ENCODE measurements at places on chromosomes 12 and 14.
A peak's percentile ranks its signal among the peaks of the same experiment; 100 is the strongest.

- DNase-seq: no peak
Observed at GRCh38 chr12:38809832-38810231, 95.6 kb downstream of the CPNE8 start.

DNA sequence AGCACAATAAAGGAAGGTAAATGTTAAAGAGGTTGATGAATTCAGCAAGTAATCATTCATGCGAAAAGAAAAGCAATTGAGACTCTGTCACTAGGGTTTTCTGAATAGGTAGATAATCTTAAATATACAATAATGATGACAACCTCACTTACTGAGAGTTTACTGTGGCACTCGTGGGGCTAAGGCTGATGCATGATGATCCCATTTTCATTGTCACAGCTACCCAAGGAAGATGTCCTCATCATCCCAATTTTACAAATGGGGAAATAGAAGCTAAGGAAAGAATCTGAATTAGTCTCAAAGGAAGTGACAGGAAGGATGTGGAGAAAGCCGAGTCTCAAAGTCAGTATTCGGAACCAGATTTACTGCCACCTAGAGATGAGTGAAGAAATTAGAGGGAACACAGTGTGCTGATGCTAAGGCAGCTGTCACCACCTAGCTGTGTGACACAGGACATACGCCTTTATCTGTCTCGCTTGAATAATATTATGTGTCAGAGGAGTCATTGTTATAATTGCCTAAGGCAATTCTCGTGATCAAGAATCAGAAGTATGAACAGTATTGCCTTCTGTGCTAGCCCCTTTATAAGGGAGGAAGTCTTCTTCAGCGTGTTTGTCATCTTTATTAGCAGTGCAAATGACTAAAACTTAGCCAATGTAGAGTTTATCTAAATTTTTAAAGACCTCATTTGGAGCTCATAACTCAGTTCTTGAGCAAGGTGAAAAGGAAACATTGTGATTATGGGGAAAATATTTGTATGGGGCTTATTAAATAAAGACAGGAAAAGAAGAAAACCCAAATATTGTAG lies 63.2 kb downstream of the ERGIC2 start:
- peak; percentile 37 for DNase-seq

DNA sequence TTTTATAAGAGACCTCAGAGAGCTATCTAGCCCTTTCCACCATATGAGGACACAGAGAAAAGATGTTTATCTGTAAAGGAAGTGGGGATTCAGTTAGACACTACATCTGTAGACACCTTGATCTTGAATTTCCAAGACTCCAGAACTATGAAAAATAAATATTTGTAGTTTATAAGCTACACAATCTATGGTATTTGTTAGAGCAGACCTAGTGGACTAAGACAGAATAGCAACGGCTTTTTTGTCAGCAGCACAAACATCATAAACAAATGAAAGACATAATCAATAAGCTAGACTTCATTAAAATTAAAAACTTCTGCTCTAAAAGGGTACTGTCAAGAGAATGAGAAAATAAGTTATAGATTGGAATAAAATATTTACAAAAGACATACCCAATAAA lies 810.1 kb downstream of the FSCB start:
- no peak for DNase-seq

- DNase-seq: no peak
Observed at GRCh38 chr12:88063375-88063774, 34.2 kb upstream of the C12orf50 start.

DNA sequence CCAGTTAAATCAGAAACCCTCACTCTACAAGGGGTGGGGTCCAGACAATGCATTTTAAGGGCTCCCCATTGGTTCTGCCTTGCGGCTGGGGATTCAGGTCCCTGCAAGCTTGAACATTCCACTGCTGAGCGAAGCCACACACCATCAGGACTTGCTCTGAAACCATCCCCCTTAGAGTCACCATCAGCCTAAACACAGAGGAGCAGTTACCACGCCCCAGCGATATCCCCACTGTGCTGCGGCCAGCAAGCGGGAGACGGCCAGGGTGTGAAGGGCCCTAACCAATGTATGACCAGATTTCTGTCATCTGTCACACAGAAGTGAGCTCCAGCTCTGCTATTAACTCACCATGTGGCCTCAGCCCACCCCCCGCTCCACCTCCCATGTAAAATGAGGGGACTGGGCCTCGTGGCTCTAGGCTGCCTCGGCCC lies 29.7 kb downstream of the CCDC88C start:
- DNase-seq: no peak

GRCh38 chr12:110637869-110638441 lies 24.0 kb downstream of the TCTN1 start:
- no peak for DNase-seq

- DNase-seq: no peak
Observed at GRCh38 chr12:62738105-62738504, 196.8 kb downstream of the PPM1H start.

GRCh38 chr12:14577344-14577743 lies 9.7 kb upstream of the PLBD1 start:
- DNase-seq: no peak

GRCh38 chr14:99264691-99265450 lies 7.1 kb downstream of the BCL11B start:
- no peak for DNase-seq

GRCh38 chr14:76129851-76130576 lies 21.7 kb upstream of the GPATCH2L start:
- no peak for DNase-seq

GRCh38 chr12:107545737-107546353 lies 139.8 kb upstream of the PWP1 start:
- DNase-seq: no peak

DNA sequence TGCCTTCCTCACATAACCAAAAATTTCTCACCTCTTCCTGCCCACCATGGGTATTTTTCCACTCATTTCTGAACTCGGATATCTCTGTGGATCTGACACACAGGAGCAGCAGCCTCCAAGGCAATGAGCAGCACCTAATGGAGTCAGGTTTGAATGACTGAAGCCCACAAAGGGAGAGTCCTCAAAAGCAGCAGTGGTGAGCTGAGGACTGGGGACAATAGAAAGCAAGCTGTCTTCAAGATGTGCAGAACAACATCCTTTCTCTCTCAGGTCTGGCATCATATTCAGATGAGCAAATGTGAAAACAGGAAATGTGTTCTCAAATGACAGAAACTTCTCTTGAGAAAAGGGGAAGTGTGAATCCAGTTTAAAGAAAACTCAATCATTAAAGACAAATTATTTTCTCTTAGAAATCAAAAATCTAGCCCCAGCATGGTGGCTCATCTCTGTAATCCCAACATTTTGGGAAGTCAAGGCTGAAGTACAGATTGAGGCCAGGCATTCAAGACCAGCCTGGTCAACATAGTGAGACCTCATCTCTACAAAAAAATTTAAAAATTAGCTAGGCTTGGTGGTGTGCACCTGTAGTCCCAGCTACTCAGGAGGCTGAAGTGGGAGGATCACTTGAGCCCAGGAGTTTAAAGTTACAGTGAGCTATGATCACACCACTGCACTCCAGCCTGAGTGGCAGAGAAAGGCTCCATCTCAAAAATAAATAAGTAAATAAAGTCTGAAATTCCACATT lies 54.2 kb downstream of the C12orf42 start:
- no peak for DNase-seq

- no peak for DNase-seq
Observed at GRCh38 chr14:25351269-25351668, 301.3 kb upstream of the STXBP6 start.

DNA sequence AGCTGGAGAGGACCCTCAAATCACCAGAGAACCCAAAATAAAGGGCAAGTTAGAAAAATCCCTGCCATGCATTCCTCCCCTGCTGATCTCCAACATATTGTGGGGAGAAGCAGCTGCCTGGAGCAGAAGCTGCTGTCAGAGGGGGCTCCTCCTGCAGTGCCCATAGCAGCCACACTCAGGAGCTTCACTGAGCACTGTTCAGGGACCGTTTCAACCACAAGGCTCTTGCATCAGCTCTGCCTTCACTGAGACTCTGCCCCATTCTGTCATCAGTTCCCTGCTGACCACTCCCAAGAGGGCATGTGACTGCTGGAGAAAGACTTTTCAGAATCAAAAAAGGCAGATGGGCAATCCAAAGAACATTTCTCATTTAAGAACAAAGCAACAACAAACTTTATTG lies 392.7 kb downstream of the GALC start:
- DNase-seq: no peak

DNA sequence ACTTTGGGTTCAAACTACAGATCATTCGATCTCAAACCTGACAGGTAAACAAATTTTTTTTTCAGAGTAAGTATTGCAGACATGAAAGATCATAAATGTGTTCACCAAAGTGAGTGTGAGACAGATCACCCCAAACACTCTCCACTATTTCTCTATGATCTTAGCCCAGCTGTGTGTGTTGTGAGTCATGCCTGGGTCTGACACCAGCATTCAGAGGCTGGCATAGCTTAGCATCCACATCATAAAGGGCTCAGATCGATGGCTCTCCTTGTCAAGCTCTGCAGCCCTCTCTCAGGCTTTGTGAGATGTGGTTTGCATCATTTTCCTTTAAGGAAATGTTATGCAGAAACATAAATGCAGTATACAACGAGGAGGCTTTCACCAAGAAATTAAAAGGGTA lies 164.9 kb downstream of the ETV6 start:
- DNase-seq: no peak

- DNase-seq: peak; percentile 73
Observed at GRCh38 chr14:24036169-24036962, 15.4 kb upstream of the CARMIL3 start.

DNA sequence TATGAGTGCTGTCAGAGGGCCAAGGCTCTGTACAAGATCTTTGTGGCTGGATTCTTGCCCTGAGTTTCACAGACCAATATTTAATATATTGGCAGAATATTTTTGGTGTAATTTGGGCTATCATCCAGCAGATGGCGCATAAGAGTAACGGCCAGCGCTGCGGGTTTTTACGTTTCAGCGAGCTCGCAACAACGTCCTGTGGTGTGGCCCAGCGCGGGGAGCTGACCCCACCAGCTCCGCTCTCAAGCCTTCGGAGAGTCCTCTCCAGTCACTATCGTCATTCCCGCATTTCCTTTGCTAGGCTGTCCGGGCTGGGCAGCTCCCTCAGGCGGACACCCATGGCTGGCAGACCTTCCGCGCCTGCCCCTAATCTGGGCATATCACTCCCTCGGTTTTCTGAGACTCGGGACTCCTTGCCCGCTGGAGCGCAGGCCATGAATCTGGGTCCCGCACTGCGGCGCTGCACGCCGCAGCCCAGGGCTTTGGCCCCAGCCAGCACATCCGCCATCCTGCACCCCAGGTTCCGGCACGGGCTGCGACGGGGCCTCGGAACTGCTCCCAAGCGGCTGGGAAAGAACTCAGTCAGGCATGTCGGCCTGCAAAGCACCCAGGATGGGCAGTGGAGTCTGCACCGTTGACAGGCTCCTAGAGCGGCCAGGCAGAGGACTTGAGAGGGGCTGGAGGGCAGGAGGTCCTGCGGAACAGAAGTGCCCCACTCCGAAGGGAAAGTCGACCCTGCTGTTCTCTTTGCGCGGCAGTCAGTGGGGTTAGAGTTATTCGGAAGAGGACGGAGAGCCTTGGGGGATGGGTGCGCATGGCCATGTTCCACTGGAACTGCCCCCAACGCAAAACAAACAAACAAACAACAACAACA lies 18.4 kb downstream of the OLR1 start:
- DNase-seq: peak; percentile 19

DNA sequence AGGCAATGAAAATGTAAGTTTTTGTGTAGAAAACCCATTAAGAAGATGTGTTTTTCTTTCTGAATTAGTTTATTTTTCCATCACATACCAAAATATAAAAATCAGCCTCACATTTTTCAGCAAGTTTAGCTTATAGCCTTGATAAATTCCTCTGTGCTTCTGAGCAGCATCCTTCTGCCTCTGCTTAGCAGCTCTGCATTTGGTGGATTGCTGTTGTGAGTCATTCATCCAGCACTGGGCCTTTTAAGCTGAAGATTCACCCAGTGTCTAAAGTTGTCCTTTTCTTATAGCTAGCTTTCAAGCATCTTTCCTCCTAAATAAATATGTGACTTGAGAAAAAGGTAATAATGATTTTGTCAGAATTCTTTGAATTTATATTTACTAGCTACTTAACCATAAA lies 206.1 kb downstream of the PCNX1 start:
- DNase-seq: no peak

- DNase-seq: peak; percentile 59
Observed at GRCh38 chr12:52221912-52222457, 11.1 kb upstream of the KRT7 start.

DNA sequence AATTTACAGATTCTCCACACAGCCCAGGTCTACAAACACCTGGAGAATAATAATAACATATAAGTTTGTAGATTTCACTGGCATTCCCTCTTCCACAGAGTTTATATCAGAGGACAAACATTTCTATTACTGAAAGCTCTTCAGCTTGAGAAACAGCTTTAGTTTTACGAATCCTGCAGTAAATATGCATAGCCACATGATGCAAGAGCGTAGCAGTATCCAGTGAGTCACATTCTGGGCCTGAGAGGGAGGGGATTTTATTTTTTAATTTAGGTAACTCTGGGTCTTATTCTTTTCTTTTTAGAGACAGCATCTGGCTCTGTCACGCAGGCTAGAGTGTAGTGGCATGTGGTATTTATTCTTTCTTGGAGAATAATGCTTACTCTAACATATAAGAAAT lies 1002.8 kb downstream of the TRHDE start:
- DNase-seq: no peak

- no peak for DNase-seq
Observed at GRCh38 chr12:131204416-131205274, 250.9 kb downstream of the ADGRD1 start.

GRCh38 chr14:68630611-68631393 lies 162.1 kb downstream of the ZFP36L1 start:
- no peak for DNase-seq

- no peak for DNase-seq
Observed at GRCh38 chr12:49667325-49668090, 39.7 kb downstream of the FMNL3 start.

- DNase-seq: peak; percentile 55
Observed at GRCh38 chr14:95200404-95200803, 43.1 kb upstream of the DICER1 start.

GRCh38 chr12:54172168-54172567 lies 16.6 kb downstream of the SMUG1 start:
- DNase-seq: no peak

DNA sequence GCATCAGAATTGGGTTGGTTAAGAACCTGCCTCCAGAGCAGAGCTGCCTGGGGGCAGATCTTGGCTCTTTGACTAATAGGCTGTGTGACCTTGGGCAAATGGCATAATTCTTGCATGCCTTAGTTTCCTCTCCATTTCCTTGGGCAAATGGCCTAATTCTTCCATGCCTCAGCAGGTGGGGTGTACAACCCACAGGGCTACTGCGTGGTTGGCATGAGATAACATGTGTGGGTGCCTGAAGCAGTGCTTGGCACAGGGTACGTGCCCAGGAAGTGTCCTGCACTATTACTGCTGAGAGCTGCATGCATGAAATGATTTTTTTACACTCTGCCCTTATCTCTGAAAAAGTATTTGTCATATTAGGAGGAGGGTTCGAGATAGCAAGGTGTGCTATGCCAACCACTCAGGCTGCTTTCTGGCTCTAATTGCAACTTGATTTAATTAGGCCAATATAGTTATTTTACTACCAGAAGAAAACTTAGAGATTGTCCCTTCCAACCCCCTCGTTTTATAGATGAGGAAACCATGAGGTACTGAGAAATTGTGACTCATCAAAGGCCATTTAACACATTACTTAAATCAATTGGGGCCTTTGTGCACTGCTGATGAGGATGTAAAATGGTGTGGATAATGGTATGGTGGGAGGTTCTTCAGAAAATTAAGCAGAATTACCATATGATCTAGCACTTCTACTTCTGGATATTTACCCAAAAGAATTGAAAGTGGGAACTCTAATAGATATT lies 161.6 kb upstream of the HIF1A start:
- DNase-seq: no peak

All from NCI-H774 (cell line).